ENCODE measurements at places on chromosomes 2 and 18.

- DNase-seq, result no peak
Observed at GRCh38 chr18:12028040-12028628, 46.8 kb downstream of the IMPA2 start.

DNA sequence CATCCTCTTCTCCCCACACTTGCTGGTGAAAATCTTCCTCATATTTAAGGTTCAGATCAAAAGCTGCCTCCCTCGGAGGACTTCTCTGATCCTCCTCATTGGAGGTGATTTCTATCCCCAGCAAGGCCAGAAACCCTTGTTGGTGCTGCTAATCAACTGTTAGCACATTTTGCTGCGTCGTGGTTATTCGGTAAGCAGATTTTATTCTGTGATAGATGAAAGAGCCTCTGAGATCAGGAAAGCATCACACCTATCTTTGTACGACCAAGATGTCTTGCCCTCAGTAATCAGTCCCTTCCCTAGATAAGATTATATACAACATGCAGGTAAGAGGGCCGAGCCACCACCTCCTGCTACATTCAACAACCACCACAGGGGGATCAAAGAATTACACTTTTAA is 40.1 kb downstream of the DDX18 start:
- no peak for DNase-seq

DNA sequence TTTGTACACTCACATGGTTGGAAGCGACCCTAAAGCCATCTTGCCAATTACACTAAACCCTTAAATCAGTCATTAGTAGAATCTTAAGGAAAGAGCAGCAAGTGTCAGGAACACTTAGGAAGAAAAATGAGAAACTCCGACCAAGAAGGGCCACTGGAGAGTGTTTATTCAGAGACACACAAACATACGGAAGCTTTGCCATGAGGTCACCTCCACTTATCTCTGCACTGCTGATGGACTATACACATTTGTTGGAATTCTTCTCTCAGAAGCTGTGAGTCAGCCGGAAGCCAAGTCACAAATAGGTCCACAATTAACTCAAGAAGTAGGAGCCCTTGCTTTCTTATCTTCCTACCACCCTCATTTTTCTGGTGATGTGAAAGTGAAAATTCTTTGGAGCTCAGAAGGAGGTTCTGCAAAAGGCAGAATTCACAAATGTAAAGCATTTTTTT is 21.6 kb downstream of the BMP10 start:
- no peak for DNase-seq

DNA sequence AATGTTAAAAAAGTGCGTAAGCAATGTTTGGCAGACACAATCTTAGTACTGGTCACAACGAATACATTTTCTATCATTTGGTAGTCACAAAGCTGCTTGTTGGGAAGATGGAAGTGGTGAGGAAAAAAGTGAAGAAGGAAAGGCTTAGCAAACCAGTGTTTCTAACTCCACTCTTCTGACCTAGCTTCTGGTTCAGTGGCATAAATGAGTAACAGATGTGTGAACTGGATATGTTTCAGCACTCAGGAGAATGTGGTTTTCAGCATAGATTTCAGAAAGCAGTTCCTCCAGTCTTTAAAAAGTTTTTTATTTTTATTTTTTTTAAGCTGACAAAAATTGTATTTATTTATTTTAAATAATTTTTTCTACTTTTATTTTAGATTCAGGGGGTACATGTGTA is 357.1 kb downstream of the CPS1 start:
- no peak for DNase-seq

DNA sequence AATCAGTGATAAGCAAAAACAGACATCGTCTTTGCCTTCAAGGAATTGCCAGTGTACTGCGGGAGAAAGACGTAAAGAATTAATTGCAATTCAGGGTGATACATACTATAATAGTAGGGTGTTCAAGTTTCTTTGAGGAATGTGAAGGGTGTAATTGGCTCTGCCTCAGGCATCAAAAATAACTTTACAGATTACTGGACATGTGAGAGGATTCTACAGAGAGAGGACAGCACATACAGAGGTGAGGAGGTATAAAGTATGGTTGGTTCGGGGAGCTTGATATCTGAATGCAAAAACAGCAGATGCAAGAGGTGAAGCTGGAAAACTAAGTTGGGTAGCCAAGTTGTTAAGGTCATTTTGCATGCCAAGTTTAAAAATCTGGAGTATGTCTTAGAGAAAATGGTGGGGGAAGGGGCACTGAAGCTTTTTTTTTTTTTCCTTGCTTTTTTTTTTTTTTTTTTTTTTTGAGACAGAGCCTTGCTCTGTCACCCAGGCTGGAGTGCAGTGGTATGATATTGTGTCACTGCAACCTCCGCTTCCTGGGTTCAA is 227.5 kb upstream of the FOSL2 start:
- no peak for DNase-seq

GRCh38 chr18:76922107-76922506 is 99.8 kb downstream of the ZNF236 start:
- DNase-seq, result no peak

DNA sequence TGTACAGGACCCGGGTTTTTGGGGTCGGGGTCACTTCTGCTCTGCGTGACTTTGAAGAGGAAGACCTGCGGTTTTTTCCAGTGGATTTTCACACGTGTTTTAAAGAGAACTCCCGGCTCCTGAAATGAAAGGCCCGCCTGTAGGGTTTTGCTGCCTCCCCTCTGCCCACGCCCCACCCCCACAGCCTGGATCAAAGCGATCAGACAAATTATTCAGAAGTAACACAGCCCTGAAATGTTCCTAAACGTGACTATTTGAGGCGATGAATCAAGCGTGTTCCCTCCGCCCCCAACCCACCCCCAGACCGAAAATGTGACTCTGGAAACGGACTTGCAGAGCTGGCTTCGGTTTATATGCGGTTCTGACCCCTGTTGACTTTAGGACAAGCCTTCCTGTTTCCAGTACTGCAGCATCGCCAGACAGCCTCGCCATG is 28.7 kb upstream of the SMIM21 start:
- DNase-seq, result no peak

DNA sequence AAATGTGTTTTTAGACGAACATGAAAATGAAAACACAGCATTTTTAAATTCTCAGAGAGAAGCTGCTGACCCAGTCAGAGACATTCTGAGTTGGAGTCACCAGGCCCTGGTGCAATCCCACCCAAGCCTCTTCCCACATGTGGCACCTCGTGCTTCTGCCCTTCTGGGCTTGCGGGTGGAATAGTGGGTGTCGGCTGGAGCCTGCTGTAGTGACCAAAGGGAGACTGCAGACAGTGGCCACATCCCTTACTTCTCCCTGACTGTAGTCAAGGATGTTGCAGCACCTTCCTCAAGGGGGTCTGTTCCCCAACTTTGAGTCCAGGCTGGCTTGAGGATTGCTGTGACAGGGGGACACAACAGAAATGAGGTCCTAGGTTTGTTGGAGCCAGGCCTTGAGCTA is 104.4 kb upstream of the GLI2 start:
- DNase-seq, result no peak

- DNase-seq, result no peak
Observed at GRCh38 chr2:162074928-162075688, 1.1 kb upstream of the DPP4 start.

DNA sequence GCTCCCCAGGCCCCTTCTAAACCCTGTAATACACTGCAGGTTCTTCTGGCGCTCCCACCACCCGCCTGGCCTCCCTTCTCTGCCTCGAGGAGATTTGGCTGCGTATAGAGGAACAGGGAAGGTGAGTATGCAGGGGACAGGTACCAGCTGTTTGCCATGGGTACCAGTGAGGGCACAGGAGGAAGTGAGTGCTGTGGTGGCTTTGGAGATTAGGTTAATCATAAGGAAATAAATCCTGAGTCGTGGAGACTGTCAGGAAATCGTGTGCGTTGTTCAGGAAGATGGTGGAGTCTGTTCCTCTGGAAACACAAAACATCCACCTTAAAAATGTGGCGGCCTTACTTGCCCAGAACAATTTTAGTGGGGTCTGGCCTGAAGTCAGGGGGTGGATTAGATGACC is 230.4 kb downstream of the FAM210A start:
- no peak for DNase-seq

GRCh38 chr18:54606835-54607212 is 15.8 kb downstream of the DYNAP start:
- no peak for DNase-seq

- DNase-seq, result no peak
Observed at GRCh38 chr2:46519265-46519664, 39.9 kb downstream of the TMEM247 start.

DNA sequence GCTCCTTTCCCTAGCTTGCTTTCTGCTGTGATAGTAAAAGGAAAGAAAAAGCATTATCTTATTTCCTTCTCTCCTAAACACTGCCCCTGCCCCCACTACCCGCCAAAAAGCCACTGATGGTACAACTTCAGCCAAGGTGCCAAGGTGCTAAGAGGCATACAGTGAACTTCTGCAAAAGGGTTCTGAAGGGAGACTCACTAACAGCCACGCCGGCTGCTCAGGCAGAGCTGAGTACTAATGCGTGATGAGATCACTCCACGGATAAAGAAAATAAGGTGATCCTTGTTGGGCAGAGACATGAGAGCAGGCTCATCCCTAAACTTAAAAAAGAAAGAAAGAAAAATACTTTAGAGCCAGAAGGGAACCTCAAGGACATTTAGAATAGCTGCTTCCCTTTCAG is 60.5 kb upstream of the PXDN start:
- DNase-seq, result no peak

DNA sequence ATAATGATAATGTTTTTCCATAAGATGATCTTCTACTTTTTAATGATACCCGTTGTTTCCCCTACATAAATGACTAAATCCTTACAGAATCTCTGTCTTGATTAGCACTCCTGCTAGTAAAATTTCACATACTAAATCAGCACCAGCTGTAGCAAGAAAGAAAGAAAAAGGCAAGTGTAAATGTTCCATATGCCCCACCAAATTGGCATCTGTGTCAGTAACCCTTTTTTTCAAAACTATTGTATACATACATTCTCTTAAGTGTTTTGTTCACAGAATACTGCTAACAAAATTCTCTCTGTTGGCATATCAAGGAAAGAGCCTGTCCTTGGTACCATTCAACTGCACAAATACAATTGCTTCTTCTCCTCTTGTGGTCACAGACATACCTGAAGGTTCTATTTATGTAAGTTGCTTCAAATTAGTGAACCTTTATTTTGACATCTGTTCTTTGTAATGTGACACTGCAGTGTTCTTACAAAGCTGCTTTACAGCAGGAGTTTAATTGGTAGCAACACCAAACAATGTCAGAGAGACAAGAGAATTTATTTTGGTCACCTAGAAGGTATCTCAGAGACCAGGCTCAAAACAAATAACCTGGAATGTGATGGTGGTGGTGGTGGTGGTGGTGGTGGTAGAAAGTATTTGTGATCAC is 641.9 kb downstream of the ZEB2 start:
- no peak for DNase-seq

All from stimulated activated CD8-positive, alpha-beta memory T cell treated with anti-CD3 and anti-CD28 coated beads, Interleukin-7, amount 100 ng/mL, for 1 hour (primary cell).